ENCODE measurements at places on chromosomes 1 and 21. TPM values are rescaled to one million over a fixed set of nuclear protein-coding genes. Genes with fewer than 3 reads are reported as not detected.

Gene ESPN
- total RNA-seq = not detected

Gene SLC9C2
- not detected for total RNA-seq

Gene HTR6
- not detected for total RNA-seq

Gene PIGR
- not detected for total RNA-seq

Gene IGFN1
- under 0.01 TPM for total RNA-seq

Gene NCAM2
- 2.4 TPM for total RNA-seq

Gene PTAFR
- 0.14 TPM for total RNA-seq

Gene SHISA4
- total RNA-seq = 18.5 TPM

Gene DRAM2
- 60.8 TPM for total RNA-seq

Measured in placental pericyte (primary cell).